ENCODE measurements at places on chromosomes 4 and X. TPM values are rescaled to one million over a fixed set of nuclear protein-coding genes. Genes with fewer than 3 reads are reported as not detected.

DNA sequence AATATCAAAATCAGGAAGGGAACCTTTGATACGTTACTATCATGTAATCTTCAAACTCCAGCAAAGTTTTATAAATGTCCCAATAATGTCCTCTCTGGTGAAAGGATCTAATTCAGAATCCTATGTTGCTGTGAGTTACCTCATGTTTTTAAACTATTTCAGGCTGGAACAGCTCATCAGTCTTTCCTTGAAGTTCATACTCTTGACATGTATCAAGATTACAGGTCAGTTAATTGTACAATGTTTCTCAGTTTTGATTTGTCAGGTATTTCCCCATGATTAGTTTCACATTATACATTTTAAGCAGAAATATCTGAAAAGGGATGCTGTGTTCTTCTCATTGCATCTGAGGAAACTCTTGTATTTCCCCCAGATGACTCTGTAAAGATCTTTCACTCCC, 136.5 kb upstream of the HS3ST1 start:
- DNase-seq = no peak

- no peak for DNase-seq
Observed at GRCh38 chr4:29309050-29309449, 1411.1 kb upstream of the PCDH7 start.

DNA sequence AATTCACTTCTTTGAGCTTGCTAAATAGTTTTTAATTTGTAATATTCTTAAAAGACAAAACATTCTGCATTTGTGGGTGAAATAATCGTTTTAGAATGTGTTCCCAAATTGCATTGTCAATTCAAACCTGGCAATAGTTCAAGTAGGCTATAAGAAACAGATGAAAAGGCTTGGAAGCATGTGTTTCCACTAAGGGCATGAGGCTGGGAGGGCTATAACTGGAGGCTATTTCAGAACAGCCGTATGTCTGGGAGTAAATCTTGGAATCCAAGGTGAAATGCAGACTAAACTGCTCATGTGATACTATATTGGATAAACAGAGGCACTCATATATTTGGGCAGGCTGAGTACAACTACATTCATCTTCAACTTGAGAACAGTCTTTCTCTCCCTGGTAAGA, 117.4 kb upstream of the GRPR start:
- DNase-seq = no peak

- DNase-seq = no peak
Observed at GRCh38 chr4:87012265-87012953, 77.6 kb downstream of the AFF1 start.

- no peak for DNase-seq
Observed at GRCh38 chr4:7549866-7550265, 115.1 kb upstream of the PSAPL1 start.

The FAM47A gene
- polyA plus RNA-seq = not detected
